ENCODE measurements at places on chromosomes 2 and 18. TPM values are rescaled to one million over a fixed set of nuclear protein-coding genes. Genes with fewer than 3 reads are reported as not detected.

DNA sequence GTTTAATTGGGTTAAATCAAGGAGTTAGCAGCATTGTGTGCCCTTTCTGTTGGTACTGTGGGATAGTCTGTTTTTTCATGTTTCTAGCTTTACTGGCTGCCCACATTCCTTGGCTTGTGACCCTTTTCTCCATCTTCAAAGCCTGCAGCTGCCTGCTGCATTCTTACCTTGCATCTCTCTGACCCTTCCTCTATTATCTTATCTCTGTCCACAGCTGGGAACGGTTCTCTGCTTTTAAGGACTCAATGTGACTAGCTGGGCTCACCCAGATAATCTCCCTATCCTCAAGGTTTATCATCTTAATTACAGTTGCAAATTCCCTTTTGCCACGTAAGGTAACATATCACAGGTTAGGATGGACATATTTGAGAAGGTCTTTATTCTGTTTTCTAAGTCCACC is 199.7 kb downstream of the KCNS3 start:
- no peak for DNase-seq

GRCh38 chr2:105794926-105795574 is 50.3 kb downstream of the NCK2 start:
- DNase-seq, result peak; percentile 17

DNA sequence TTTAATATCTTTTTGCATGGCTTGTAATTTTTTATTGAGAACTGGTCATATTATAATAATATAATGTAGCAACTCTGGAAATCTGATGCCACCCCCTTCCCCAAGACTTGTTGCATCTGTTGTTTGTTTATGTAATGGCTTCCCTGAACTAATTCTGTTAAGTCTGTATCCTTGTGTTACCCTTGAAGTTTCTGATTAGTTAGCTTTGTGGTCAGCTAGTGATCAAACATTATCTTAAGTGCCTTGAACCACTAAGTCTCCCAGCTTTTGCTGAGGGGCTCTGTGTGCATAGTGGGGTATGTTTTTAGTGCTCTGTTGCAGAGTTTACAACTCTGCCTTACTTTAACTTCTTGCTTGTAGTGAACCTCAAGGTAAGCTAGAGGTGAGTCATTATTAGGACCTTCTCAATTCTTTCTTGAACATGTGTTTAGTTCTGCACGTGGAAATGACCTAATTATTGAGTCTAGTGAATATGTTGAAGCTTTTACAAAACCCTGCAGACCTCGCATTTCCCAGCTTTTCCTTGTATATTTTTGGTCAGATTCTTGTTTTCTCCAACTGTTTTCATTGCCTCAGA is 24.8 kb downstream of the SMCHD1 start:
- DNase-seq, result no peak

- no peak for DNase-seq
These were observed 248.5 kb downstream of the ZNF516 start for GRCh38 chr18:76246590-76246989.

DNA sequence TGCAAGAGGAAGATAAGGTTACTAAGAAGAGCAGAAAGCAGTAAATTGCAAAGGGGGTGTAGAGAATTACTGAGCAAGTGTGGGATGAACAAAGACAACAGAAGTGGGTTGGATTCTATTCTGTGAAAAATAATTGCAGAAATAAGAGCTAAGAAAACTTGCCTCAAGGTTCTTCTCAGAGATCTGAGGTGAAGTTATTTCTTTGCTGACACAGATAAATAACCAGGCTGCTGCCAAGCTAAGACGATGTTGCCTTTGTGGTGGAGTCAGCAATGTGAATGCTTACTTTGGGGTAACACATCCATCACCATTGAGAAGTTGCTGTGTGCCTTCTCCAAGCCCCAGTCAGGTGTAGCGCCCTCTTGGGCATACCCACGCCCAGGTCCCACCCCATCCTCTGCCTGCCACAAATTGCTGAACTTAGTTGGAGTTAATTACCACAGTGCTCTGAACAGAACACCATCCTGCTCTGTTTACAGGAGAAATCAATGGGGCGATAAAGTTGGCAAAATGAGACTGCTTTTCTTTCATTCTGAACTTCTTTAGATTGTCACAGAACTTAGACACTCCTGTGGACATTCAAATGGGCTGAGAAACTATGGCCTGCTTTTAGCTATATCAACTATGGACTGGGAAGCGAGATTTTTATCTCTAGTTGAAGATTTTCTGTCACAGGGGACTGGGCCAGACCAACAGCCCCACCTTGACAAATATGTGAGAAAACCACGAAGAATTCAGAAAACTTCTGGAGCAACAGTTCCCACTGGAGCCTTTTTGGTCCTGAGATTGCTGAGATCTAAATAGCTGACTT is 283.6 kb downstream of the TMX3 start:
- DNase-seq, result peak; percentile 43

GRCh38 chr18:5315838-5316237 is 20.3 kb upstream of the ZBTB14 start:
- no peak for DNase-seq

DNA sequence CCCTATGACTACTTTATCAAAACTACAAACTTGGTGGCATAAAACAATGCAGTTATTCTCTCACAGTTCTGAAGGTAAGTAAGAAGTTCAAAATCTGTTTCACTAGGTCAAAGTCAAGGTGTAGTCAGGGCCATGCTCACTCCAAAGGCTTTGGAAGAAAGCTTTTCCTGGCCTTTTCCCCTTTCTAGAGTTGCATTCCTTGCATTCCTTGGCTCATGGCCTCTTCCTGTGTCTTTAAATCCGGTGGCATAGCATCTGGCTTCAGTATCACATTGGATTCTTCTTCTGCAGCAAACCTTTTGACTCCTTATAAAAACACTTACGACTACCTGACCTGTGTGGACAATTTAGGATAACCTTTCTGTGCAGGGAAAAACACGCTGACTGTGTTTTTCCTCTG is 543.5 kb upstream of the HNMT start:
- no peak for DNase-seq

- peak; percentile 31 for DNase-seq
These were observed 234.5 kb downstream of the HDAC4 start for GRCh38 chr2:239166201-239166834.

DNA sequence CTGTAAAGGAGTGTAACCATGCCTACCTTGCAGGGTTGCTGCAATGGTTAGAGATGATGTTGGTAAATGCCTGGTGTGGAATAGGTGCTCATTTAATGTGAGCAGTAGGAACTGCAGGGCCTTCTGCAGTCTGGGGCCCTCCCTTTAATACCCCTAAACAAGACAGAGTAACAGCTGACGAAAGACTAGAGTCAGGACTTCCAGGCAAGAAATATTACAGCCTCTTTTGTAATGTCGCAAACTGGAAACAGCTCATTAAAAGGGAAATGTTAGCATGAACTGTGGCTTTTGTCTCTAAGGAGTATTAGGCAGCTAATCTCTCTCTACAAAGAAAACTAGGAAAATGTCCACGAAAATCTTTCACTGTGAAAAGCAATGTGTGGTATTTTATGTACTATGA is 26.0 kb downstream of the MARCO start:
- DNase-seq, result no peak

DNA sequence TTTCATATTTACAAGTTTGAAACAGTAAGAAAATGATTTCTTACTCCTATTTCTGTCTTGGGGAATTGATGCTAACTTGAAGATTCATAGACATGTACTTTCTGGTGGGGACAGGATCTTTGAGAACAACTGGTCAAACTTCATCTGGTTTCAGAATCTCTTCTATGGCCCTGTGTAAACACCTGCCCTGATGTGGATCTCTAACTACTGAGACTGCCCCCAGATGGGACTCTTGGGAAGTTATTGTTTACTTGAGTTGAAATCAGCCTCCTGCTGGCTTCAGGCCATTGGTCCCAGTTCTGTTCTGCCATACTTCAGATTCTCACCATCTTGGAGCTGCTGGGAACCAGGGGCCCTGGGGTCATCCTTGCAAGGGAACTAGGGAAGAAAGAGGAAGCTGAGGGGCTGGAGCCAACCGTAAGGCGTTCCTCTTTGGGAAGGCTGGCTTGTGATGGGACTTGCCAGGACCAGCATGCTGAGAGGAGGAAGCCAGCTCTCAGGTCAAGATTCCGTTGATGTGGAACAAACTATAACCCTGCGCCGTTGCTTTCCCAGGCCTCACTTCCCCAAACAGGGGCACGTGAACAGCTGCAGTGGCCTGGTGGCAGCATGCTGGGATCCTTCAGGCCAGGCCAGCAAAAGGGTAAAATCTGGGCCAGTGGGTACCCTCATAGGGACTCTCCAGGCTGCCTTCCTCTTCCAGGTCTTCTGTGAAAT is 135.5 kb upstream of the CXCR4 start:
- no peak for DNase-seq

DNA sequence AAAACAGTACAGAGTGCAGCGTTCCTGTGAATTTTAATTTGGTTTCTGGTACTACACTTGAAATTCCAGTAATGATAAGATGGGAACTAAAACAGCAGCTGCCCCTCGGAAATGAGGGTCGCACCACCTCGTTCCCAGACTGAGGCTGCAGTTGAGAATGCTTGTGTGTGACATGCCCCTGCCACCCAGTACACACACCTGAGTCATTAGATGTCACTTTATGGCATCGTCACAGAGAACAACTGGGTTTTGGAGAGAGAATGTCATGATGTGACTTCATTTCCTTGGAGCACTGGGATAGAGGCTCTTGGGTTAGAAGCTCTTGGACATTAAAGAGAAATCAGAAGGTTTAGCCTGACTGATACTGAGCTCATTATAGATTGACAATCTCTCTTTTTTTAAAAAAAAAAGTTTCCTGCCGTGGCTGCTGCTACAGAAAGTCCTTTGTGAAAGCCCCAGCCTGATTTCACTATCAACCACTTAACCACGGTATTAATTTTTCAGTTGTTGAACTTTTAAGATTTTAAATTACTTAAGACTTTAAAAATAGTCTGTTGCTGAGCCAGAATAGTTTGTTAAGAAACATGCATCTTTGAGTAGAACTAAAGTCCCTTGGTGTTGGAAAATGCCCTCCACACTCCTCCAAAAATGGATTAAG is 24.5 kb downstream of the BCL2L11 start:
- no peak for DNase-seq

DNA sequence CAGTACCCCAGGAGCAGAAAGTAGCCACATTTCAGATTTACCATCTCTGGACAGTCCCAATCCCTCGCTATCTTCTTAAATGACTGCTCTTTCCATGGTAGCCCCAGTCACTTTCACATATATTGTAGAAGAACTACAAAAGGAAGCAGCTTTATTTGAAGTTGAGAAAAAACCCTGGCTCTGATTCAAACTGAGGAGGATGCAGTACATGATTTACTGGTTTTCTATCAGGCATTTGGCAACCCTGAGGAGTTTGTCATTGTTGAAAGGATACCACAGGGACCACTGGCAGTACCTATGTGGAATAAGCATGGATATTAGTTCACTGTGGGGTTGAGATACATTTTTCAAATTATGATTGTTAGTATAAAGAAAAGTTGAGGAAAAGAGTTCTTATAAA is 640.9 kb upstream of the SETBP1 start:
- DNase-seq, result no peak

GRCh38 chr18:46761059-46761769 is 4.4 kb upstream of the ST8SIA5 start:
- DNase-seq, result no peak

DNA sequence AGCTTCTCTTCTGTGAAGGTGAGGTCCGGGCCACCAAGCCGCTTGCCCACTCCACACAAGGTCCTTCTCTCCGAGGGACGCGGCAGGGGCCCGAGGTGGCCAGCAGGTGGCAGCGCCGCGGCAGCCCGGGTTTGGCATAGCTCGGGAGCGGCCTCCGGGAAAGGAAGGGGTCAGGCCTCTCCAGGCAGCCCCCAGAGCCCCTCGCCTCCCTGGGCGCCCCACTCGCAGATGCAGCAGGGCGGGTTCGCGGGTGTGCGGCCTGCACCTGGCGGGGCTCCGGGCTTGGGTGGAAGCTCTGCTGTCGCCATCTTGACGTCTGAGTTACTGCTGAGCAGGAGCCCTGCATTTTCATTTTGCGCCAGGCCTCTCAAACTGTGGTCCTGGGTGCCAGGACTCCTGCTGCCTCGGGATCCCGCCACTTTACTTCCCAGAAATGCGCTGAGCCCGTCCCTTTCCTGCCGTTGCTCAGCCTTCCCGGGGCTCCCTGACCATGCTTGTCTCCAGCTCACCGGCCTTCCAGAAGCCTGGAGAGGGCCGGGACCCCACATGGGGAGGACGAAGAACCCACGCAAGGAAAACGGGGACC is 18.6 kb upstream of the NCL start:
- DNase-seq, result peak; percentile 91

GRCh38 chr18:13176847-13177246 is 41.7 kb upstream of the LDLRAD4 start:
- no peak for DNase-seq

DNA sequence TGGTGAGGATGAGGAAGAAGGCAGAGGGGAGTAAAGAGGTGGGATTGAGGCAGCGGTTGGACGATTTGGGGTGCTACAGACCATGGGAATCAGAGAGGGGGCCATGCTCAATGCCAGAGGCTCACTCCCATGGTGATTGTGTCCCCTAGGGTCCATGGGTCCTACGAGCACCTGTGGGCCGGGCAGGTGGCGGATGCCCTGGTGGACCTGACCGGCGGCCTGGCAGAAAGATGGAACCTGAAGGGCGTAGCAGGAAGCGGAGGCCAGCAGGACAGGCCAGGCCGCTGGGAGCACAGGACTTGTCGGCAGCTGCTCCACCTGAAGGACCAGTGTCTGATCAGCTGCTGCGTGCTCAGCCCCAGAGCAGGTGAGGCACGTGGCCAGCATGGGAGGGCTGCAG is 5.2 kb downstream of the CAPN10 start:
- no peak for DNase-seq

EDAR gene
- not detected for total RNA-seq

LBX2 gene
- 2.1 TPM for total RNA-seq

DNAH6 gene
- 1.6 TPM for total RNA-seq

SPDYA gene
- total RNA-seq, result 0.54 TPM

FAM237A gene
- not detected for total RNA-seq

GLB1L gene
- total RNA-seq, result 13.1 TPM

SP5 gene
- 32.9 TPM for total RNA-seq

MLPH gene
- 0.75 TPM for total RNA-seq

FECH gene
- 21.5 TPM for total RNA-seq
